Fibroblast of skin of scalp (primary cell): ENCODE measurements at places on chromosomes 16 and 17.

GRCh38 chr17:77724876-77725615, 233.5 kb upstream of the TNRC6C start:
- no peak for DNase-seq

GRCh38 chr16:69769404-69769803, 7.3 kb downstream of the WWP2 start:
- no peak for DNase-seq

GRCh38 chr17:78993241-78993956, 13.7 kb upstream of the LGALS3BP start:
- DNase-seq: peak; percentile 35

GRCh38 chr17:81822312-81822637, 10.8 kb downstream of the MCRIP1 start:
- no peak for DNase-seq

DNA sequence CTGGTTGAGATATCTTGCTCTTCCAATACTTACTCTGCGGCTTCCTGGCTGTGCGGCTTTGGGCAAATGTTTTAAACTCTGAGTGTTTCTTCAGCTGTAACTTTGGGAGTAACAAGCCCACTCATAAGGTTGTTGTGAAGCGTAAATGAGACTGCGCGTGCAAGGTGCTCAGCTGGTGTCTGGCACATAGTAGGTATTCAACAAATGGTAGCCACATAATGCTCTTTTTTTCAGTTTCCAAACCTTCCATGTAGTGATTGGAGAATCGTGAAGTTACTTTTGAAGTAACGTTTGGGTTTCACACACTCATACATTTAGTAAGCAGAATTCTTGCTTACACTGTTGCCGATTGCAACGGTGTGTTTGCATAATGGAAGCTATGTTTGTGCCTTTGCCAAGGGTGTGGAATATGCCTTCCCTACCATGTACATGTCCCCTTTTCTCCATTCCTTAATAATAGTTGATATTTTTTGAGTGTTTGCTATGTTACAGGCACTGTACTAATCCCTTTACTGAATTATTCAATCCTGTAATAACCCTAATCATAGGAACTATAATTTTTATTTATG, 829 bp downstream of the DHRS7B start:
- no peak for DNase-seq

DNA sequence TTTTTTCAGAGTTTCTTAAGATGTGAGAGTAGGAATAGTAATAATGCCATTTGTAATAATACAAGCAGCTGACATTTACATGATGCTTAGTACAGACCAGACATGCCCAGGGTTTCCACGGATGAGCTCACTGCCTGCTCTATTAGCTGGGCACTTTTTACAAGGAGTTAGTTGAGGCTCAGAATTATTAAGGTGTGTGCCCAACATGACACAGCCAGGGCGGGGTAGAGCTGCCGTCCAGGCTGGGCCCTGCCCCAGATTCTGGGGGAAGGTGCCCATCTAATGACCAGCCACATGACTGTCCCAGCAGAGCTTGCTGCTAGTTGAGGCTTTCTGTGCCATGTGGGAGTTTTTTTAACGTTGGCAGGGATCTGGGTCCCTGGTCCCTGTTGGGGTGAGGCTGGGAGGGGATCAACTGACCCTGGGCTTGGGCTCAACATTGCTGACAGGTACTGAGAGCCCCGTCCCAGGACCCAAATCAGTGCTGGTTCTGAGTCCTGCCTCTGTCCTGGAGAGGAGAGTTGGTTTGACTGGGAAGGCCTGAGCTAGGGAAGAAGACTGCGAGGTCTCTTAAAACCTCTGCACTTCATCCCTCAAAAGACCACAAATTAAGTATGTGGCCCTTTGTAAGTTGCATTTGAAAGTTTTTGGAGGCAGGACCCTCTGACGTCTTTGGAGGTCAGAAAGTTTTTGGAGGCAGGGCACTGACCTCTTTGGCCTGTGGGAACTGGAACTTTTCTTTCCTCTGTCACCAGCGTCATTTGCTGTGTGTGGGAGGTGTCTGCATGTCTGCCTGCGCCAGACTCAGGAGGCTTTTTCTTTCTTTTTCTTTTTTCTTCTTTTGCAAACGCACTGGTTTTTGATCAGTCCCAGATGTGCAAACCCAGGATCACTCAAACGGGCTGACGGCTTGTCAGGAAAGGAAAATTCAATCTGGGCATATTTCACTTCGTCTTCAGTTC, 2.2 kb downstream of the CRISPLD2 start:
- peak; percentile 46 for DNase-seq

DNA sequence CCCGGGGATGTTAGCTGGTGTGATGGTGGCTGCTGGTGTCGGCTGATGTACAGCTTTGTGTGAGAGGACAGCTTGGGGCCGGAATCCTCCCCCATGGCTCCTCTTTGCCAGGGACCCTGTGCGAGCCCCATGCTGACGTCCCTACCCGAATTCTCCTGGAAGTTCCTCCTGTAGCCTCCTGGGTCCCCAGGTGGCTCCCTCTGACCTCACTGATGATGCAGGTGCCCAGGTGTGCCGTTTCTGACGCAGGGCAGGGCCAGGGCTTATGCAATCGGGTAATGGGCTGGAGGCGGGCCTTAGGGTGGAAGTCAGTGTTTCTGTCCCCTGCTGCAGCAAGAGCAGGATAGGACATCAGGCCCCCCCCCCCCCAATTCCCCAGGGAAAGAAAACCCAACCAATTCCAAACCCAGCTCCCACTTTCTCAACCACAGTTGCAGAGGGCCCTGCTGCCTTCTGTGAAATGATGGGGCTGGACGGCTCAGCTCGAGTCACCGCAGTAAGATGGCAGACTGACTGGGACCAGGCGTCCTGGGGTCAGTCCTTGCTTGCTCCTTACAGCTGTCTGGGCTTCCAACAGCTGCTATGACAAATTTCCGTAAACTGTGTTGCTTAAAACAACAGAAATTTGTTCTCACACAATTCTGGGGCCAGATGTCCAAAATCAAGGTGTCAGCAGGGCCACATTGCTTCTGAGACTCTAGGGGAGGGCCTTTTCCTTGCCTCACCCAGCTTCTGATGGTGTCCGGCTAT, 139.0 kb upstream of the PLCG2 start:
- DNase-seq: no peak

- DNase-seq: no peak
Measured at GRCh38 chr16:67407176-67407787, 9.0 kb downstream of the ZDHHC1 start.

DNA sequence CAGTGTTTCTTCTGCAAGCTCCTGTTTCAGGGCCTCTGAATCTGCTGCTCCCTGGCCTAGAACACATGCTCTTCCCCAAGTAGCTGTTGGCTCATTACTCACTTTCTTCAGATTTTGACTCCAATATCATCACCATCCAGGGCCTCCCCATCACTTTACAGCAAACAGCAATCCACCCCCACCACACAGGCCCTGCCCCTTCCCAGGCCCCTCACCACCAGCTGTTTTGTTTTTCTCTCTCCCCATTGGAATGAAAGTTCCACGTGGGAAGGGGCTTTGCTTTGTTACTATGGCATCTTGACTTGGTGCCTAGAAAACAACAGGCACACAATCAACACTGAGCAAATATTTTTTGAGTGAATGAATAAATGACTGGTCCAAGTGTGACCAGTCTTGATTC, 4.0 kb downstream of the TMEM170A start:
- peak; percentile 13 for DNase-seq

GRCh38 chr17:19440421-19440820, 29.4 kb downstream of the RNF112 start:
- no peak for DNase-seq

DNA sequence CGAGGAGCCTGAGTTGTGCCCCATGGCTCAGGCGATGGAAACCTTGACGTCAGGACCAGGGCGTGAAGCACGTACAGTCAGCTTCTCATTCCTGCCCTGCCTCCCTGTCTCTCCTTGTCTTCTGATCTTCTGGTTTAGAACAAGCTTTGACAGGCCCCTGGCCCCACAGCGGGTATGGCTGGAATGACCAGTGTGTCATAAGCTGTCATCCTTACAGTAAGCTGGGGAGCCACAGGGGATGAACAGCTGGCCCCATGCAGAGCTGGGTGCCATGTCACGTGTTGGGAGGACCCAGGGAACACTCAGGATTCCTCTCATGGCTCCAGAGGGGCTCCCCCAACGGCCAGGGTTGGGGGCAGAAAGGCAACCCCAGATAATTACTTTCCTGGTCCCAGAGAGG, 157.6 kb upstream of the PLCG2 start:
- no peak for DNase-seq

- DNase-seq: peak; percentile 58
Measured at GRCh38 chr17:7632492-7632894, 2.6 kb downstream of the SHBG start.

DNA sequence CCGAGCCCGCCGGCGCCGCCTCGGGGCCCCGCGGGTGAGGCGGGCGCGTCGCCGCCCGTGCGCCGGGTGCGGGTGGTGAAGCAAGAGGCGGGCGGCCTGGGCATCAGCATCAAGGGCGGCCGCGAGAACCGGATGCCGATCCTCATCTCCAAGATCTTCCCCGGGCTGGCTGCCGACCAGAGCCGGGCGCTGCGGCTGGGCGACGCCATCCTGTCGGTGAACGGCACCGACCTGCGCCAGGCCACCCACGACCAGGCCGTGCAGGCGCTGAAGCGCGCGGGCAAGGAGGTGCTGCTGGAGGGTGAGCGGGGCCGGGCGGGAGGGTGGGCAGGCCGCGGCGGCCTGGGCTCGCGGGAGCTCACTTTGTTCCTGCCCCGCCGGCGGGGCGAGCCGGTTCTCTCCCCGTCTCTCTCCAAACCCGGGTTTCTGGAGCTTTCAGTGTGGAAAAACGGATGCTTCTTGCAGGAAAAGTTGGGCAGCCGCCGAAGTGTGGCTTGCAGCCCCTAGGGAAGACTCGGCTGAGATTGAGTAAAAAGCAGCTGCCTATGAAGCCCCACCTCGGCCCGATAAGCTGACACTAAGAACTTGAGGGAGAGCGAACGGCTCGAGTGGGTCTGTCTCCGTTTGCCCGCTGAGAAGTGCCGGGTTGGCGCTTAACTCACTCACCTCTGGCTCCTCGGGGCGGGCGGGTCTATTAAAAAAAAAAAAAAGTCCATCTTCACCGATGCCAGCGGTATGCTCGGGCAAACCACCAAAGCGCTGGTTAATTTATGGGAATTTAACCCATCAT, 677 bp downstream of the SNTB2 start:
- peak; percentile 32 for DNase-seq

DNA sequence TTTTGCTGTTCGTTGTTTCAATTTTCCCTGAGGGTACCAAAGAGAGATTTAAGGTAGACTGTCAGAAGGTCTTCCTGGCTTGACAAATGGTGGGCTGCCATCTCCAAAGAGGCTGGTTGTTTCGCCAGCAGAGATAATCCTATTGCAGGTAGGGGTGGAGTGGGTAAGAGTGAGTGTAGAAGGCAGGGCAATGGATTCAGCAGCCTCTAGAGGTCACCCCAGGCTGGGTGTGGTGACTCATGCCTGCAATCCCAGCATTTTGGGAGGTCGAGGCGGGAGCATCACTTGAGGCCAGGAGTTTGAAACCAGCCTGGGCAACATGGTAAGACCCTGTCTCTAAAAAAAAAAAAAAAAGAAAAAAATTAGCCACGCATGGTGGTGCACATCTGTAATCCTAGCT, 34.6 kb downstream of the DCAKD start:
- DNase-seq: no peak

- DNase-seq: peak; percentile 89
Measured at GRCh38 chr16:14300705-14301168, 229.6 kb downstream of the MRTFB start.

- DNase-seq: no peak
Measured at GRCh38 chr17:64094412-64094811, 35.5 kb downstream of the ERN1 start.

DNA sequence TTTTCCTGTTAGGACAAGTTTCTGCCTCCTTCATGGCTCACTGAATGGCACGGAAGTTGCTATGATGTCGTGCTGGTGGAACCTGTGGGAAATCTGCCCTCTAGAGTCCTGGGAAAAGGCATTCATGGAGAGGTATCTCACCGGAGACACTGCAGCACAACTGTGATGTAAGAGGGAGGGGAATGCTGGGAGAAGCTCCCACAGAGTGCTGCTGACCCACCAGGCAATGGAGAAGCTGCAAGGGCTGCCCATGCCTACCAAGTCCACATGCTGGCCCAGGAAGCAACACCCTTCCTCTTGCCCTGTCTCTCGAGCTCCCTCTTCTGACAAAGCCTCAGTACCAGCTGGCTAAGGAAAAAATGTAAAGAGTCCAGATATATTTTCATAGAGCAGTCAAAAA, 45.2 kb upstream of the SLC5A11 start:
- DNase-seq: peak; percentile 32

DNA sequence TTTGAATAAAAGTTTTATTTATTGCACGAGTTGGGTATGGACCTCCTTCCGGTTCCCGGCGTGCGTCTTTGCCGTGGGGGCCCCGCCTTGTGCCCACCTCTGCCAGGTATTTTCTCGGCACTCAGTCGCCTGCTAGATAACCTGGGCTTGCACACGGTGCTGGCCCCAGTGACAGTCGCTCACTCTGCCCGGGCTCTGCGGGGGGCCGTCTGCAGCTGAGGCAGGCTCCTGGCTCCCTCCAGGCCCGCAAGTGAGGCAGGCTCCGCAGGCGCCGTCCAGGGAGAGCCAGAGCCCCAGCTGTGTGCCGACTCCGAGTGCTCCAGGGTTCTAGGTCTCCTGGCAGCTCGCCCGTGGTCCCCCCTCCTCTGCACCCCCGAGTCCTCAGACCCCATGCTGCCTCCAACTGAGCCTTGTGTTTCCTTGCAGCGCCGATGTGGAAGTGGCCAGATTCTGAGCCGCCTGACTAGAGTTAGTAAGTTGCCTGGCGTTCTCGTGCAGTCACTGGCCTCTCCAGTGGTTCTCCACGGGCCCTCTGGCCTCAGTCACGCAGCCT, 54.7 kb upstream of the PVALEF start:
- DNase-seq: no peak

DNA sequence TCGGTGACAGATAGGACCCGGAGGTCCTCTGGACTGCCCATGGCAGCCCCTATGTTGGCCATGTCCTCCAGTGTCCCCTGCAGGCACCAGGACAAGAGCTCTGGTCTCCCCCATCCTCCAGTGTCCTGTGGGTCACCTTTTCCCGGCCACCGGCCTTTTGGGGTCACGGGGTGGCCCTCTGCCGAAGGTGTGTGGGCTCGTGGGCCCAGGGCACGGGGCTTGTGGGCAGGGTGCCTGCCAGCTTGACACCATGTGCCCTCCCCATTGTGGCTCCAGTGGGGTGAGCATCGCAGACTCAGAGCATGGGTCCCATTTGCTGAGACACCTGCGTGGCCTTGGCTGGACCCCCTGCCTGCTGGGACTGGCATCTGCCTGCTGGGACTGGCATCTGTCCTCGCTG, 18.1 kb downstream of the GSE1 start:
- DNase-seq: no peak

DNA sequence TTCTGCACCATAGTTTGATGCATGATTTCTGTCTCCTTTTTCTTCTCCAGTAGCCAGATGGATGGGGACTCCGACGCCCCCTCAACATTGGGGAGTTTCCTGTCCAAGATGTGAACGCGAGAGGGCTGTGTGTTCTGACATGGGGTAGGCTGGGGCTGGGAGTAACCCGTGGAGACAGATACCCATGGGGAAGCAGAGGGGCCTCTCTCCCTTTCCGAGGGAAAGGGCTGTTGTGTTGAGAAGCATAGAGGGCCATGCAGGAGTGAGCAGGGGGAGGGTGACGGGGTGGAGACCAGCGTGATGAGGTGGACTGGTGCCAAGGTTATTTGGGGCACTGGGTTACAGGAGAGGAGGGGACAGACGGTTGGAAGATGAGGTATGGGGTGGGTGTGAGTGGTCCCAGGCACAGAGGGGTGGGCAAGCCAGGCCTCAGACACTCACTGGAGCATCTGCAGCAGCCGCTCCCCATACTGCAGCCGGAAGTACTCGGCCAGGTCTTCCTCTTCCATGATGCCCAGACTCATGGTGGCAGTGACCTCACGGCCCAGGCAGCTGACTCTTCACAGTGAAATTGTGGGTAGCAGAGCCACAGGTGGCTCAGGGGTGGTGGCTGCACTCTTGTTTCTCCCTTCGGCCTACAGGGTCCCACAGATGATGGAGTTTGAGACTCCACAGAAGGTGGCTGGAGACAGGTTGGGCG, 400 bp downstream of the CCDC42 start:
- no peak for DNase-seq
